ENCODE measurements at places on chromosomes 3 and 15. TPM values are rescaled to one million over a fixed set of nuclear protein-coding genes. Genes with fewer than 3 reads are reported as not detected.

Gene SERINC4
- not detected for polyA plus RNA-seq

Gene ASB14
- not detected for polyA plus RNA-seq

Gene ALG1L2
- not detected for polyA plus RNA-seq

Gene SKOR1
- 0.03 TPM for polyA plus RNA-seq

Gene TNNC1
- polyA plus RNA-seq: 0.35 TPM

Gene ZBED2
- 120 TPM for polyA plus RNA-seq

Gene HDDC3
- 10.6 TPM for polyA plus RNA-seq
